Activated T-cell treated with anti-CD3 and anti-CD28 coated beads for 24 hours (primary cell): ENCODE measurements at places on chromosomes 6 and 20.

DNA sequence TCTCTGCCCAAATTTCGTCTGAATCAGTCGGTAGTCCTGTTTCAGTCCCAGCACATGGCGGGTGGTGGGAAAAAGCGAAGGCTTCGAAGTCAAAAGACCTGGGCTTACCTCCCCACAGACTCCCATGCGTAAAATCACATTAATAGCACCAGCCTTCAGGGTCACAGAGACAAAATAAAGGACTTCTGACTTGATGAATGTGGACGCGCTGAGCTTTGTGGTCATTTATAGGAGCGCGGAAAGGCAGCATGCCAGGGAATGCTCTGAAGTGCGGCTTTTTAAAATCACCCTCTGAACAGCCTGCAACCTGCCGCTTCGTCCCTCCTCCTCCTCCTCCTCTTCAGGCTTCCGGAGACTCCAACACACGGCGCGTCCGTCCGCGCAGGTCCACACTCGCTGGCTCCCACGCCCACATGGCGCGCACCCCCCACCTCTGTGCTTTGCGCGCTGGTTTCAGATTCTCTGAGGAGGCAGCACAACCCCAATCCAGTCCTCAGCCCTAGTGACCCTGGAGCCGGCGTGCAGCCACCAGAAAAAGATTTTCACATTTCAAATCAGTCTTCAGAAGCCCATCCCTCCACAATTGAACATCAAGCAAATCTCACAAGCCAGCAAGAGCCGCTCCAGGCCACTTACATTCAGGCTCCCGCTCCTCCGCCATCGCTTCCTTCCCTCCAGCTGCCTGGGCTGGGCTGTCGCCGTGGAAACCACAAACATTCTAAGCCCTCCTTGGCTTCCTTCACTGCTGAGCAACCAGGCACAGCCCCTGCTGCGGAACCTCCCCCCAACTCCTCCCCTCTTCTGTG, at the start of gene C6orf118:
C6orf118 (minus strand) TSS at position 680 of the 806 bp plus-strand sequence; CDS start at position 661, 19 bp downstream.
- no peak for DNase-seq

- no peak for DNase-seq
These were observed 45.0 kb downstream of the QKI start for GRCh38 chr6:163459536-163459935.

DNA sequence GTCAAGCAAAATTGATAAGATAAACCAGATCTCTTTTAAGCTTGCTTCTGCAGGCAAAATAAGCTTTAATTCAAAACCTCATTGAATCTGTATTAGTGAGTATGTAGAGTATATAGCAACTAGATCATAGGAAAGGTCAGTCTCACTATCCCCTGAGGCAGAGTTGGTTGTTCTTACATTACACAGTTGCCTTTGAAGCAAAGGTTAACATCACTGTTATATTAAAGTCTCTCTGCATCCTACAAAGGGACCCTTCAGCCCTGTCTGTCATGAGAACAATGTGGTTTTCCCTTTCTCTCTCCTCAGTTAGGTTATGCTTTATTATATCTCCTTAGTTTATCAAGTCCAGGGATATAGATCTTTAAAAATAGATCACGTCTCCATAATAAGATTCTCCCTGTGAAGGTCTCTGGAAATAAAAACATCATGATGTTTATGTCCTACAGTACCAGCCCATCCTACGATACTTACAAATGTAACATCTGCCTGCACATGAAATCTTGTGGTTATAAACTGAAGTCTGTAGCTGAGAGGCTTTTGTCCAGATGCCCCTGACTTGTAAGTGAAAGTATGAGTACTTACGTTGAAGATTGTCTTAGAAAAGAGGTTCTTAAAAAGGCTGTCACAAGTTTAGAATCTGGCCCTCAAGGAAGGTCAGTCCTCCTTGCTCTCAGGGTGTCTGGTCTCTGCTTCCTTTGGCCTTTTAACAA, 103.6 kb downstream of the VIP start:
- DNase-seq, result no peak

DNA sequence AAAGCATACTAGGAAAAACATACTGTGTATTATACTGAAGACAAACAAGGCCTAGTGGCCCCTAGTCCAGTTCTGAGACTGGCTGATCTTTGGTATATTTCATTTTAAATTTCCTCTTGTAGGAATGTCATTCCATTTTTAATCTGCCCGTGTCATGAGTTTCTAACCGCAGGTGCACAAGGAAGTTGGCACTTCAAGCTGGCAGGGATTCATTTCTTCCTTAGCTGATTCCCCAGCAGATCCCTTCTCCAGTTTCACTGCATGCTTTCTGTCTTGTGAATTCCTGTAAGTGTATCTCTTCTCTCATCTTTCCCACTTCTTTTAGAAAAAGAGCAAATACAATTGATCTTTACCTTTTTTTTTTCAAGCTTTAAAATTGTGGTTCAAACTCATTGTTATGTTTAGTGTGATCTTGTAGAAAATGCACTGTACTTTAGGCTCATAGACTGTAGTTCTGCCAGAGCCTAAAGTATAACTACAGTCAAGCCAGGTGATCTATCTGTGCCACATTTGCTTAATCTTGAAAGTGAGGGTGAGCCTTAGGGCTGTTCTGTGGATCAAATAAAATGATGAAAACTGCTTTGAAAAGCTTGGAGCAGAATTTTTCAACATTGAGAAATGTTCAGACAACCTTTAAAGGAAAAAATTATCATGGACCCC, 37.0 kb downstream of the RNF217 start:
- DNase-seq, result no peak

DNA sequence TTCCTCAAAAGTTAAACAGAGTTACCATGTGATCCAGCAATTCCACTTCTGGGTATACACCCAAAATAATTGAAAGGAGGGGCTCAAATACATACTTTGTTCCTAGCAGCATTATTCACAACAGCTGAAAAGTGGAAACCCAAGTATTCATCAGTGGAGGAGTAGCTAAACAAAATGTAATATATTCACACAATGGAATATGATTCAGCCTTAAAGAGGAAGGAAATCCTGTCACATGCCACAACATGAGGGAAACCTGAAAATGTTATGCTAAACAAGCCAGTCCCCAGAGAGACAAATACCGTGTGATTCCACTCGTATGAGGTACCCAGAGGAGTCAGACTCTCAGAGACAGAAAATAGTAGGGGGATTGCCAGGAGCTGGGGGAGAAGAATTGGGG, 44.5 kb downstream of the PXDC1 start:
- no peak for DNase-seq

DNA sequence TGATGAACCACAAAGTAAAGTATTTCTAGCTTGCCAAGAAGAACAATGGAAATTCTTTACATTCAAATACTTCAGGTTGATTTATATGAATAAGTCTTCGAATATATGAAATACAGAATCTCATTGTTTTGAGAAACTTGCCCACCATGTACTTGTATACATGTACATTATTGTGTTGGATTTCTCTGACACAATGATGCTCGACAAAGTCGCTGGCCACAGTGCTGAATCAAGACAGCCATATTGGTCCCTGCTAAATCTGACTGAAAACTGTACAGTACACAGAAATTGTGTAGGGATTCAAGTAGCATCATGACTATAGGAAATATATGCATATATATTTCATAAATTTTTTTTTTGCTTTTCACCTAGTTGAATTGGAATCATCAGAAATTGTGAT, 13.1 kb upstream of the LIN28B start:
- no peak for DNase-seq

DNA sequence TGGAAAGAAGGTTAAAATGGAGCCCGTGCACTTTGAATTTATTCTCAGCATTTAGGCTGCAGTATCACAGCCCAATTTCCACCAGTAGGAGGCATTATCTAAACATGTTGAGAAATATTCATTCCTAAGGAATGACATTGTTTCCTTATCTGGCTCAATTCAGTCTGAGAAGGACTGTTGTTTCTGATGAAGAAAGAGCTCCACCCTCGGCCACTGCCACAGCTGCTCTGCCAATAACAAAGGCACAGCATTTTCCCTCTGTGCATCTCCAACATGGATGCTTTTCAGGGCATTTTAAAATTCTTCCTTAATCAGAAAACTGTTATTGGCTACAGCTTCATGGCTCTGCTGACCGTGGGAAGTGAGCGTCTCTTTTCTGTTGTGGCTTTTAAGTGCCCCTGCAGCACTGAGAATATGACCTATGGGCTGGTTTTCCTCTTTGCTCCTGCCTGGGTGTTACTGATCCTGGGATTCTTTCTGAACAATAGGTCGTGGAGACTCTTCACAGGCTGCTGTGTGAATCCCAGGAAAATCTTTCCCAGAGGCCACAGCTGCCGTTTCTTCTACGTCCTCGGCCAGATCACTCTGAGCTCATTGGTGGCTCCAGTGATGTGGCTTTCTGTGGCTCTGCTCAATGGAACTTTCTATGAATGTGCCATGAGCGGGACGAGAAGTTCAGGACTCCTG, at the start of gene CALHM5:
CALHM5 (plus strand) TSS at position 216 of the 687 bp plus-strand sequence; CDS start at position 274, 58 bp downstream.
- no peak for DNase-seq

- DNase-seq, result no peak
These were observed 575.9 kb upstream of the JAG1 start for GRCh38 chr20:11249683-11250082.

- no peak for DNase-seq
These were observed 15.5 kb upstream of the MYMX start for GRCh38 chr6:44201200-44201599.

DNA sequence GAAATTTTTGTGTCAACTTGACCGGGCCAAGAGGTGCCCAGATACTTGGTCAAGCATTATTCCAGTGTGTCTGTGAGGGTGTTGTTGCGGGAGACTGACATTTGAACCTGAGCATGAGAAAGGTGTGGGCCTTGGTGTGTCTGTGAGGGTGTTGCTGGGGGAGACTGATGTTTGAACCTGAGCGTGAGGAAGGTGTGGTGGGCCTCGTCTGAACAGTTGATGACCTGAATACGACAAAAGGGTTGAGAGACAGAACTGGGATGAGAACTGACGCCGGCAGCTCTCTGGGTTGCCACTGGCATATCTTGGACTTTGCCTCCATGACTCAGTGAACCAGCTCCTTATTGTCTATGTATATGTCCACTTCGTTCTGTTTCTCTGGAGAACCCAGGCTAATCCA, 240.5 kb downstream of the ERMARD start:
- DNase-seq, result no peak

- DNase-seq, result no peak
These were observed 309.1 kb downstream of the SOX4 start for GRCh38 chr6:21902628-21903169.

DNA sequence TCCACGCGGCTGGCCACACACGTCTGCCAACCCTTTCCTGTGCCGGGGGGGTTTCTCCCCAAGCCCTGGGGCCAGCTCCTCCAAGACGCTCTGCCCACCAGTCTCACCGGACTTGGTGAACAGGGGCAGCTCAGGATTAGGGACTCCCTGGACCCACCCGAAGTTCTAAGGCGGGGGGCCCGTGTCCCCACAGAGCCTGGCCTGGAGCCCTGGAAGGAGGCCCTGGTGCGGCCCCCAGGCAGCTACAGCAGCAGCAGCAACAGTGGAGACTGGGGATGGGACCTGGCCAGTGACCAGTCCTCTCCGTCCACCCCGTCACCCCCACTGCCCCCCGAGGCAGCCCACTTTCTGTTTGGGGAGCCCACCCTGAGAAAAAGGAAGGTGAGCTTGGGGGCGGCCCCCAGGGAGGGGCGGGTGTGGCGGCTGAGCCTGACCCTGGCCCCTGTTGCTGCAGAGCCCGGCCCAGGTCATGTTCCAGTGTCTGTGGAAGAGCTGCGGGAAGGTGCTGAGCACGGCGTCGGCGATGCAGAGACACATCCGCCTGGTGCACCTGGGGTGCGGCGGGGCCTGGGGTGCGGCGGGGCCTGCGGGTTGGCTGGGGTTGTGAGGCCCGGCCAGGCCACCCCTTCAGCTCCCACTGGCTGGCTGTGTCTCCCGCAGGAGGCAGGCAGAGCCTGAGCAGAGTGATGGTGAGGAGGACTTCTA, 2.3 kb downstream of the SLC2A4RG start:
- no peak for DNase-seq

GRCh38 chr6:118141211-118141610, 234.1 kb downstream of the SLC35F1 start:
- no peak for DNase-seq

DNA sequence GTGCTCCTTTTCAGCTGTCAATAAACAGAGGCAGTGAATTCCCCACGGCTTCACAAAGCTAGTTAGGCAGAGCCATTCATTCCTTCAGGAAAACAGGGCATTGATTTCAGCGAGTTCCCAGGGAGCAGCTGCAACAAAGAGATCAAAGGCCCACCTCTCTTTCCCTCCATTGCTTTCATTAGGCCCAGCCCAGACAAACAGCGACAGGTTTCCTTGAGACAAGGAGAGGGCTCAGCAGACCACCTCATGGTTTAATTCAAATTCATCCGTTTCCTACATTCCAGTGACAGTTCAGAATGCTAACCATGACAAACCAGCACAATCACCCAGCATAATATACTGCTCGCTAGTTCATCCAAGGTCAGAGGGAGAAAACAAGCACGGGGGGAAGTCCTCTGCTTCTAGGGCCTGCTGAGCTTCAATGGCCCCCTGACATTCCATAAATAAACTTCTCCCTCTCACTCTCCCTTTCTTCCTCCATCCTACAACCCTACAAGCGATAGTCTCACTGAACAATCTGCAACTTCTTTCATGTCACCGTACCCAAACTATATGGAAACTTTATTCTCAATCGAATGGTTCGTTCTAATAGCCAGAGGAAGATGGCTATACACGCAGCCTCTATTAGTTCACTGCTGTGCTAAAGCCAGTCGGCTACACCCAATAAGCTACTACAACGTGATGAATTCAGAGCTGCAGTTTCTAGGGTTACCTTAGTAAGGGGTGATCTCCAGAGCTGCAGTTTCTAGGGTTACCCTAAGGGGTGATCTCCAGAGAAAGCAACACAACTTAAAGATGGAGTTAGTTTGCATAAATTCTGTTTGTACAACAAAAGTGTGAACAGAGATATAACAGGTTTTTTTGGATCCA, 34.7 kb downstream of the PLAGL1 start:
- DNase-seq, result no peak

- no peak for DNase-seq
These were observed 16.3 kb upstream of the TMEM14A start for GRCh38 chr6:52654592-52654991.

DNA sequence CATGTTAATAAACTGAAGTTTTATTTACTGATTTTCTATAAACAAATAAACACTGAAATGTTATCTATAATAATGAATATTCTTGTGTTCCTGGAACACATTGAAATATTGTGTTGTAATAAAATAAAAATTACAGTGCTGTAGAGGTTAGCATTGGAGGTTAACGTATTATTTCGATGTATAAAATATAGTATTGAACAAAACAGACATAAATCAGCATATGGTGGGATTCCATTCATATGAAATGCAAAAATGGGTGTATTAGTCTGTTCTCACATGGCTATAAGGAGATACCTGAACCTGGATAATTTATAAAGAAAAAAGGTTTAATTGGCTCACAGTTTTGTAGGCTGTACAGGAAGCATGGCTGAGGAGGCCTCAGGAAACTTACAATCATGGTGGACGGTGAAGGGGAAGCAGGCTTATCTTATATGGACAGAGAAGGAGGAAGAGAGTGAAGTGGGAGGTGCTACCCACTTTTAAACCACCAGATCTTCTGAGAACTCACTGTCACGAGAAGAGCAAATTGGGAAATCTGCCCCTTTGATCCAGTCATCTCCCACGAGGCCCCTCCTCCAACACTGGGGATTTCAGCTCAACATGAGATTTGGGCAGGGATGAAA, 24.6 kb upstream of the BMP6 start:
- DNase-seq, result no peak
